Heart left ventricle (tissue), 16 donors: ENCODE measurements at places on chromosomes 12 and 14.

- no peaks in the 10 kb centered on the region for H3K27me3 ChIP-seq
- H3K4me1 ChIP-seq, result no peaks in the 10 kb centered on the region
- no peak for DNase-seq
- no peak overlapping the region for H3K4me3 ChIP-seq
Observed at GRCh38 chr14:103480595-103480994, 42.0 kb downstream of the CKB start.

DNA sequence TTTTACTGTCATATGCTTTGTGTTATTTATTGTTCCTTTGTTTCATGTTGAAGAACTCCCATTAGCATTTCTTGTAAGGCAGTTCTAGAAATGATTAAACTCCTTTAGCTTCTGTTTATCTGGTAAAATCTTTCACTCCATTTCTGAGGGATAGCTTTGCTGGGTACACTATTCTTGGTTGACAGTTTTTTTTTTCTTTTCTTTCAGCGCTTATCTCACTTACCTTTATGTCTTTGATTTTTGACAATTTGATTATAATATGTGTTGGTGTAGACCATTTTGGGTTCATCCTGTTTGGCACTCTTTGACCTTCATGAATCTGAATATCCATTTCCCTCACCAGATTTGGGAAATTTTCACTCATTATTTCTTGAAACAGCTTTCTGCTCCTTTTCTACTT lies 16.2 kb downstream of the FBXO33 start:
- H3K4me3 ChIP-seq, result no peak overlapping the region
- H3K27me3 ChIP-seq, result no peaks in the 10 kb centered on the region
- DNase-seq, result no peak

DNA sequence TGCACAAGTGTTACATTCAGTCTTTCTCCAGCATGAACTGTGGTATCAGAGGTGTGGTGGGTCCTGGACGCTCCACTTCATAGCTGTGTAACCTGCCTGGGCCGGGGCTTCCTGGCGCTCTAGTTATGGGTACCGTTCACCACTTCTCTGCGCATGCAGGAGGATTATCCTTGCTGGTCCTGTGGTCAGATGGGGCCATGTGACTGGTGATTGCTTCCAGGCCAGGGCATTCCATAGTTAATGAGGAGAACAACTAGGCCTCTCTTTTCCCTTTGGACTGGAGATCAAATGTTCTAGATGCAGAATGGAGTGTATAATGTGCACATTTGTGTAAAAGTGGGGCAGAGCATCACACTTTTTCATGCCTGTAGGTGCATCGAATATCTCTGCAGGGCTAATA lies 444.0 kb downstream of the AACS start:
- H3K4me1 ChIP-seq, result no peaks in the 10 kb centered on the region
- H3K36me3 ChIP-seq, result no peaks in the 10 kb centered on the region
- no peak for DNase-seq
- H3K4me3 ChIP-seq, result no peak overlapping the region
- no peaks in the 10 kb centered on the region for H3K27me3 ChIP-seq

DNA sequence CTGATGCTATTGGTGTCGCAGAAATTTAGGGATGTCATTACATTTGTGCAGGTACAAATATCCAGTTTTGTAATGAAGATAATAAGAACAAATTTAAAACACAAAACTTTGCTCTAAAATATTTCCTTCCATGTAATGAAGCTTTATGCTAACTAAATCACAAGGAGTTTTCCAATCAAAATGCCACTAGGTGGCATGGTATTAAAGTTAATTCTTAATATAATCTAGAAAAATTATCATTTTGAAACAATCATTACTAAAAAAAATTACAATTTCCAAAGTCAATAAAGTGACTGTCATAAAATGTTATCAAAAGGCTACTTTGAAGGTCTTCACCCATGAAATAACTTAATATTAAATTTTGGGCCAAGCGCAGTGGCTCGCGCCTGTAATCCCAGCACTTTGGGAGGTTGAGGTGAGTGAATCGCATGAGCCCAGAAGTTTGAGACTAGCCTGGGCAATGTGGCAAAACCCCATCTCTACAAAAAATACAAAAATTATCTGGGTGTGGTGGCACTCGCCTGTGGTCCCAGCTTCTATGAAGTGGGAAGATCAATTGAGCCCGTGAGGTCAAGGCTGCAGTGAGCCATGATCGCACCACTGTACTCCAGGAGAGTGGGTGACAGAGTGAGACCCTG lies 77.4 kb downstream of the KIF21A start:
- H3K27ac ChIP-seq, result no peak overlapping the region
- no peaks in the 10 kb centered on the region for H3K4me1 ChIP-seq
- no peak for DNase-seq

GRCh38 chr12:3091382-3092241 lies 14.4 kb downstream of the TSPAN9 start:
- no peak overlapping the region for H3K4me3 ChIP-seq
- no peak overlapping the region for H3K27ac ChIP-seq
- DNase-seq, result no peak
- peaks cover 62% of the 10 kb centered on the region for H3K4me1 ChIP-seq
- H3K27me3 ChIP-seq, result no peaks in the 10 kb centered on the region

DNA sequence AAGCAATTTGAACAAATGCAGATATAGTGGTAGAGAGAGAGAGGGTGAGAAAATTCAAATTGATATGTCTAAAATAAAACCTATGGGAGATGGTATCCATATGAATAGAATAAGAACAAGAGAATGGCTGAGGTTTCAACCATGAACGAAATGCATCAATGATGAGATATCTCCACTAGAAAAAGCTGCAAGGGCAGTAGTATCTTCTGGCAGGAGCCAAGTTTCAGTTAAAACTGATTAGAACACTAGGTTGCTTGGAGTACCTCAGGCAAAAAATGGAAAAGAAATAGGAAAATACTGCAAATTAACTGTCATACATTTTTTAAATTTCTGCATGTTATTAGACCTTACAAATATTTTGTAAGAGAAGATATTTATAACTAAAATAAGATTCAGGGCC lies 151.3 kb downstream of the ANKS1B start:
- no peak for DNase-seq
- H3K4me1 ChIP-seq, result no peaks in the 10 kb centered on the region
- H3K27me3 ChIP-seq, result no peaks in the 10 kb centered on the region
- H3K4me3 ChIP-seq, result no peak overlapping the region

GRCh38 chr14:37091651-37092050 lies 80.8 kb downstream of the SLC25A21 start:
- no peaks in the 10 kb centered on the region for H3K27me3 ChIP-seq
- no peak for DNase-seq
- H3K4me3 ChIP-seq, result no peak overlapping the region
- no peaks in the 10 kb centered on the region for H3K4me1 ChIP-seq
- H3K36me3 ChIP-seq, result no peaks in the 10 kb centered on the region
- no peak overlapping the region for H3K27ac ChIP-seq

DNA sequence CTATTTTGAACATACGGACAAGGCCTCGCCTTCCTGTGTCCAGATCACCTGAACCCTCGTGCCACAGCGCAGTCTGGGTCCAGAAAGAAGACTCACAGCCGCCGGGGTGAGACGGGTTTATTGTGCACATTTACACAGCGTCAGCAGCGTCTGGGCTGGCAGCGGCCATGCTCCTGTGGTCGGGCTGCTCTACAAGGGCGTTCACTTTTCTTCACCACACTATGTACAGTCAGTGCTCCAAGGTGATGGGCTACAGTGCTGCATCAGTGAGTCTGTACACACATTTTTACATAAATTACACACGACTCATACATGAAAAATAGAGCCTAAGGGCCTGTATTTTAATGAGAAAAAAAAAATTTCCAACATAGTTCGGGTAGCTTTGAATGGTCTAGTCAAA lies 18.0 kb downstream of the ZFYVE21 start:
- H3K27me3 ChIP-seq, result no peaks in the 10 kb centered on the region
- H3K4me1 ChIP-seq, result peaks cover 30% of the 10 kb centered on the region
- no peak overlapping the region for H3K27ac ChIP-seq

- H3K4me3 ChIP-seq, result no peak overlapping the region
- DNase-seq, result no peak
- no peaks in the 10 kb centered on the region for H3K27me3 ChIP-seq
- H3K36me3 ChIP-seq, result no peaks in the 10 kb centered on the region
Observed at GRCh38 chr14:103530390-103530789, 1.4 kb downstream of the TRMT61A start.

- H3K27ac ChIP-seq, result no peak overlapping the region
- H3K36me3 ChIP-seq, result no peaks in the 10 kb centered on the region
- no peaks in the 10 kb centered on the region for H3K27me3 ChIP-seq
- H3K4me1 ChIP-seq, result no peaks in the 10 kb centered on the region
Observed at GRCh38 chr12:66851134-66851533, 172.3 kb upstream of the GRIP1 start.
